ENCODE measurements at places on chromosomes 13 and 19. TPM values are rescaled to one million over a fixed set of nuclear protein-coding genes. Genes with fewer than 3 reads are reported as not detected.

Gene ELSPBP1
- not detected for total RNA-seq

GRCh38 chr13:53131361-53131760, 102.7 kb downstream of the OLFM4 start:
- no peak for DNase-seq

- DNase-seq: no peak
Measured at GRCh38 chr13:52780611-52781010, 41.0 kb upstream of the CNMD start.

DNA sequence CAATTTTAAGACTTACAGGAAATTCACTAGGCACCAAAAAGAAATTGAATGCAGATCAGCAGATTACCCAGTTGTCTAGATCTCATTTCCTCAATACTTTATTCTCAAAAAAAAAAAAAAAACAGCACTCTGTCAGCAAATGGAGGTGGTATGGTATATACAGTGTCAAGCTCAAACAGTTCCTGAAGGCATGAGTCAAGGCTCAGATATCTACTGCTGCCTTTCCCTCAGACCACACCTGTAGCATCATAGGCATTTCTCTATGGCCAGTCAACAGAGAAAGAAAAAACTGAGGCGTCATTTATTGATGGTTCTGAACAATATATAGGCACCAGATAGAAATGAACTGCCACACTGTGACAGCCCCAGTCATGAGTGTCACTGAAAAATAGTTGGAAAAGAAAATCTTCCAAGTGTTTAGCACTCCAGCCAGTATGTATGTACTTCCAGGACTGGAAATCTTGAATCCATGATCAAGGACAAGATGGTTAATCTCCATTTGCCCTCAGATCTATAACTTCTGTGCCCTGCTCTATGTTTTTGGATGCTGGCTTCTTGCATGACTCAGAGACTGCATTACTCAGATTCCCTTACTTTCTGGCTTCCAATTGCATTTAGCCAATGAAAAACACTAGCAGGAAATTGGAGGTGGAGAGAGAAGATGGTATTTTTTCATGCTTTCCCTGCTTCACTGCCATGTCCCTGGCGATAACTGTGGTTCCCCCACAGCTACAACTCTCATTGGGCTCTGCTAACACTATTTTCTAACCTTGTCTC, 8.4 kb upstream of the COG3 start:
- DNase-seq: peak; percentile 27

Gene ATP12A
- not detected for total RNA-seq

Gene SERPINE3
- not detected for total RNA-seq

GRCh38 chr19:46925548-46925950, 64.8 kb downstream of the ARHGAP35 start:
- DNase-seq: peak; percentile 77

DNA sequence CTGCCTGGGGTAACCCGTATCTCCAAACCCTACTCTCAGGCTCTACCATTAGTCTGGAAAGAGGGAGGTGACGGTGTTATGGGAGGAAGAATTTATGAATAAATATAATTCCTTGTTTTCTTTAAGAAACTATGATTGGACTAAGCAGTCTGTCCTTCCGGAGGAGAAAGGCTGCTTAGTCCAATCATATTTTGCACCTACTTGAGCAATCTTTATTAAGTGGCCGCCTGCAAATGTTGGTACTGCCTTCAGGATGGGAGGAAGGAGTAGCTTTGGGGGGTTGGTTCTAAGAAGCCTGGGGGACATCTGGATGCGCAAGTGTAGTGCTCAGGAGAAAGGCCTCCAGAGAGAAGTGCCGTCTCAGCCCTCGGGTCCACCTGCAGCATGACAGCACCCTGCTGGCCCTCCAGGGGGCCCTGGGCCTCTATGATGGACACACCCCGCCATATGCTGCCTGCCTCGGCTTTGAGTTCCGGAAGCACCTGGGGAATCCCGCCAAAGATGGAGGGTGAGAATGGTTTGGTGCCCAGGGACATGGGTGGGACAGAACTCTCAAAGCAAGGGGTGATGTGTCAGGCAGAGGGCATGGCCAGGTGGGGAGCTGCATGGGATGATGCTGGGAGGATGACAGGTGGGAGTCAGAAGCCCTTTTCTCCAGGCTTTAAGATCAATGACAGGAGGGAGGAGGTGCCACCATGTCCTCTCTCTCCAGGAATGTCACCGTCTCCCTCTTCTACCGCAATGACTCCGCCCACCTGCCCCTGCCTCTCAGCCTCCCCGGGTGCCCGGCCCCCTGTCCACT, 4.1 kb downstream of the ACP4 start:
- peak; percentile 57 for DNase-seq

Gene B3GNT3
- 0.40 TPM for total RNA-seq
